ENCODE measurements at places on chromosomes 11 and 22.

DNA sequence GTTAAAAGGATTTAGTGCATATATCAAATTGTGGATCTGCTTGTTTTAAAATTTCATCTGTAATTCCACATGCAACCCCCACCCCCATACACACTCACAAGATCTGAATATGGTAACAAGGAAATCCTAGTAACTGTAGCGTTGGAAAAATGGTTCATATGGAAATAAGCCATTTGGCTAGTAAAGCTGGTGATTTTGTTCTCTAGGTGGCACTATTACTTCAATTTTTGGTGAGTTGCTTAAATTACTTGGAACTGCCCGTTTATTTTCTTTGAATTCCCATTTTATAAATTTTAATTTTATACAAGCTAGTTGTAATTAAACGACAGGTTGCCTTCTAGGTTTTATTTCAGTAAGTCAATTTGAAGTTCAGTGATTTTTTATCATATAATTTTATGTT is 5.3 kb downstream of the BDNF start:
- DNase-seq: no peak

GRCh38 chr11:75140269-75141138 is 10.4 kb upstream of the SLCO2B1 start:
- peak; percentile 83 for DNase-seq

GRCh38 chr11:116955548-116955947 is 118.1 kb upstream of the APOA1 start:
- DNase-seq: no peak

- no peak for DNase-seq
Observed at GRCh38 chr11:1836011-1836945, 1.5 kb downstream of the SYT8 start.

GRCh38 chr11:119483881-119484371 is 61.0 kb upstream of the THY1 start:
- DNase-seq: peak; percentile 13

GRCh38 chr11:44652901-44653644 is 73.7 kb upstream of the TSPAN18 start:
- peak; percentile 24 for DNase-seq

DNA sequence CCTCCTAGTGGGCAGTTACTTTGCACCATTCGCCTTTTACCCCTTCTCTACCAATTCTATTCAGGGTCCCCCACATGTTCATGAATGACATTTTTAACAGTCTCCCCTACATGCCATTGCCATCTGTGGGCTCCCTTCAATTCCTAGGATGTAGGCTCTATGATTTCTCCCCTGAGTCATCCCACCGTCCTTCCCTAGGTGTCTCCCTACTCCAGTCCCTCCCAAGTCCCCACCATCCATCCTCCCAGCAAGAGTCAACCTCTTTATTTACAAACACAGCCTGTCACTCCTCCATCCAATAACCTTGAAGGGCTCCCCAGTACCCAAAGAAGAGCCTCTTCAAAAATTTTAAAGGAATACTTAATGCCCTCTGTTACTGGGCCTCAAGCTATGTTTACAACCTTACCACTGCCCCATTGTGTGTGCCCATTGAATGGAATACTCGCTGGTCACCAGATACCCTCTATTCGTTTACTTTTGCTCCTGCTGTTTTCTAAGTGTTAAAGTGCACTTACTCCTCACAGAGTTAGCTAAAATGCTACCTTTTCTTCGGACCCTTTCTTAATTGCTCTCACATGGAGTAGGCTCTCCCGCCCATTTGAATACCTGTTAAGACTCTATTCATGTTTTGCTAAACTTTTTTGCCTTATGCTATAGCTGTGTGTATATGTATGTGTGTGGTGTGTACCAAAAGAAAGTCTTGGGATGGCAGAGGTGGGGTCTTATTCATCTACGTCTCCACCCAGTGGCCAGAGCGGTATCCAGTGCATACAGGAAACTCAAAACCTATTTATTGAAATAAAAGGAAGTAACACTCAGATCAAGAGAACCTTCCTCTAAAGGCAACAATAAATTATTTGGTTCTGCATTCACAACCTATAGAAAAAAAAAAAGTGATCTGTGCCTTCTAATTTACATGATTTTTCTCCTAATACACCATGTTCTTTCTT is 235.8 kb upstream of the CCDC90B start:
- no peak for DNase-seq

DNA sequence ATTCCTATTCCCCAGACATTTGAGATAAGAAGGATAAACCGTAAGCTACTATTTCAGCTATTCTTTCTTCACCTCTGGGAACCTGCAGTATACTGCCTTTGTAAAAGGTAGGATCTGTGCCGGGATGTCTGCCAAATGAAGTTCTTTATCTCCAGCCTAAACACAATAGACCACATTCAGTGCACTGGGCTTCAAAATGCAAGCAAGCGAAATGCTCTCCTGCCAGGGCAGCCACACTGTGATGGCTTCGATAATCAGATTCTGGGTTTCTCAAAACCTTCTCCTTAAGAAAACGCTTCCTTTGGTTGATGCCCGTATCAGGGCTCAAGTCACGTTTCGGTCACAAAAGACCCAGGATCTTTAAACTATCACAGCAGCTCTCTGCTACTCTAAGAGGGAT is 299.5 kb upstream of the B3GAT1 start:
- no peak for DNase-seq
